ENCODE measurements at places on chromosomes 16 and 17. TPM values are rescaled to one million over a fixed set of nuclear protein-coding genes. Genes with fewer than 3 reads are reported as not detected.

DNA sequence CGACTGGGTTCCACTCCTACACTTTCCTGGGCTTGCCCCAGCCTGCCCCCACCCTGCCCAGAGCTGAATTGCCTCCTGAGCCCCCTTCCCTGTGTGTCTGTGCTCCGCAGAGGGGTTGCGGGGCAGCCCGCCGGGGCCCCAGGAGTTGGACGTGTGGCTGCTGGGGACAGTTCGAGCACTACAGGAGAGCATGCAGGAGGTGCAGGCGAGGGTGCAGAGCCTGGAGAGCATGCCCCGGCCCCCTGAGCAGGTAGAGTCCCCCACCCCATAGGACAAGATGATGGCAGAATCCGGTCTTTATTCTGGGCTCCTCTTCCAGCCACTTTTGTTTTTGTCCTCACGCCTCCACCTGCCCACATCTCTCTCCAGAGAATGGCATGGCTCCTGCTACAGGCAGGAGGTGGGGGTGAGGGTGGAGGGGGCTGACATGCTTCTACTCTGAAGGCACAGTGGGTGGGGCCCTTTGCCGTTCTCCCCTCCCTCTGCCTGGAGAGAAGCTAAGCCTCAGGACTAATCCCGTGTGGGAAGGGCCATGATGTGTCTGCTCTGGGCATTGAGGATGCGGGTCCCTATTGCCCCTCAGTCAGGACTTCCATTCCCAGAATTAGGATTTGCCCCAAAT is 3.5 kb downstream of the ACBD4 start:
- DNase-seq, result no peak

DNA sequence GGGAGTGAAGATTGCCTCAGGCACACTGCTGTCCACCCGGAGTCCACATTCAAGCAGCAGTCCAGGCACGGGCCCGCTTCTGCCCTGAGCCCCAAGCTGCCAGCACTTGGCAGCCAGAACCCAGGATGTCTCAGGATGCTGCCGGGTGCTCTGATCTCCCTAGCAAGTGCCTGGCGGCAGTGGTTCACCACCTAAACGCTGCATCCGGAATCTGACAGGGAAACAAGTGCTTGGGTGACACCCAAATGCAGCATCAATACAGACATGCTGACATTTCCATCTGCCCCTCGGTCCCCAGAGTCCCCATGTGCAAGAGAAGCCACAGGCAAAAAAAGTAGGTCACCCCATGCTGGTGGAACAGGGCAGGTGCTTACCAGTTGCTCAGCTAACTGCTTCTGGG is 197.1 kb upstream of the RPL38 start:
- DNase-seq, result no peak

- no peak for DNase-seq
Measured at GRCh38 chr17:69208640-69209039, 20.0 kb downstream of the ABCA10 start.

DNA sequence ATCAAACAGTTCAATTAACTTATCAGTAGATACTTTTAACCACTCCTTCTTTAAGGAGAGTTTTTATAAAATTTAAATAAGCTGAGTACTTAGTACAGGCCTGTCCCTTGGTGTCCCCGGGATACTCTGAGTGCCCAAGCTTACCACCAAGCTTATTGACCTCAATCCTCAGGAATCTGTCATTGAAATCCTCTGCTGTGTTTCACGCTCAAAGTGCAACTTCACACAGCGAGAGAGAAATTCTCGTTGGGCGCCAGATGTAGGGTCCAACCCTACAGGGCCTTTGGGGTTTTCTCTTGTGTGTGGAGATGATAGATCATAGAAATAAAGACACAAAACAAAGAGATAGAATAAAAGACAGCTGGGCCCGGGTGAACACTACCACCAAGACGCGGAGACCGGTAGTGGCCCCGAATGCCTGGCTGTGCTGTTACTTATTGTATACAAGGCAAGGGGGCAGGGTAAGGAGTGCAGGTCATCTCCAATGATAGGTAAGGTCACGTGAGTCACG is 65.3 kb upstream of the ARL4D start:
- no peak for DNase-seq

GRCh38 chr17:72422505-72423285 is 301.9 kb downstream of the SOX9 start:
- DNase-seq, result peak; percentile 86

GRCh38 chr17:57203040-57203439 is 53.3 kb upstream of the MSI2 start:
- DNase-seq, result no peak

GRCh38 chr16:70589998-70590471 is 56.3 kb upstream of the IL34 start:
- peak; percentile 72 for DNase-seq

- no peak for DNase-seq
Measured at GRCh38 chr16:61763991-61764390, 272.2 kb downstream of the CDH8 start.

GRCh38 chr16:46768809-46769208 is 20.7 kb upstream of the MYLK3 start:
- DNase-seq, result peak; percentile 29

DNA sequence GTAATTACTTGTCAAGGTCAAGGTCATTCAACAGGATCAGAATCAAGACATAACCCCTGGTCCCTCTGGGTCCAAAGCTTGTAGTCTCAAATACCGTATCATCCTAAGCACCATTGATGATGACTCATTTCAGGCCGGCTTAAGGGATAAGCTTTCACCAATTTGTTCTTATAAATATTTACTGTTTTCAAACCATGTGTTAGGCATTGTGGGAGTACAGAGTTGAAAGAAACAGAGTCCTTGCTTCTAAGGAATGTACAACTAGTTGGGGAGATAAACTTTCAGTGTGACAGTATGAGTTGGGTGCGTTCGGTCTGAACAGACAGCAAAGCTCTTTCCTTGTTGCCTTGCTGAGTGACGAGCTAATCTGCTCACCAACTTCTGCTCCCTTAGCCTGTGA is 183.5 kb upstream of the MAF start:
- peak; percentile 24 for DNase-seq

The DNAI2 gene
- not detected for polyA plus RNA-seq

The SLC47A1 gene
- polyA plus RNA-seq, result 26.4 TPM

The ELMO3 gene
- 18.3 TPM for polyA plus RNA-seq

The SGSH gene
- polyA plus RNA-seq, result 71.5 TPM

The KRT13 gene
- 24.8 TPM for polyA plus RNA-seq

The SPNS3 gene
- 0.60 TPM for polyA plus RNA-seq

The KRT40 gene
- 0.19 TPM for polyA plus RNA-seq
